ENCODE measurements at places on chromosomes 16 and 17.

- DNase-seq, result no peak
Measured at GRCh38 chr16:19417640-19418039, at the start of gene TMC5. Gene TMC5 (plus strand): TSS chr16:19417883. CDS start chr16:19440039, 22,156 bp downstream.

DNA sequence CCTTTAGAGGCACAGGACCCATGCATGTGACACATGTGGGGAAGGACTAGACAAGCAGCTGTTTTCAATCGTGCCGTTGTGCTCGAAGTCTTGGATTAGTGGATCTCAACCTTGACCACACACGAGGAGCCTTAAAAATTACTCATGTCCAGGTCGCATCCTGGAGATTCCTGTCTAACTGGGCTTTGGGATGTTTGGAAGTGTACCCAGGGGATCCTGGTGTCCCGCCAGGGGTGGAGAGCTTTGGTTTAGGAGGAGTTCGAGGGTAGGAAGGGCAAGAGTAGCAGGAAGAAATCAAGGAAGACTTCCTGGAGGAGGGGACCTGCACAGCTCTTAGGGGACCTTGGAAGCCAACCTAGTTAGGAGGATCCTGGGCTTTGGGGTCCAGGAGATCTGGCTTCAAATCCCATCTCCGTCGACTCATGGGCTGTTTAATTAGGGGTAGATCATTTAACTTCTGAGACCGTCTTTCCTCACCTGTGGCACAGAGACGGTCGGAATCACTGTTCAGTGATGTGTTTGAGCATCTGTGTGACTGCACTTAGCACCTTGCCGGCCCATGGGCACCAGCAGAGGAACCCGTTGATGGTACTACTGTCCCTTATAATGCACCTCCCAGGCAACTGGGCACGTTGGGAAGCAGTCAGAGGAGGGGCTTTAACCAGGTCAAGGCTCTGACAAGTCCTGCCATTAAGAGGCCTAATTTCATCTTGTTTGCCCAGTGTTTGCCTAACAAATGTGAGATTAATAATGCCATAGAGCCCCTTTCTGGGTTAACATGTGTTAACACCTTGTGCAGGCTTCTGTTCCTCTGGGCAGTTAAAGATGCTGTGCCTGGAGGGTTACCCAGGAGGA is 102.0 kb upstream of the PLCG2 start:
- DNase-seq, result no peak

DNA sequence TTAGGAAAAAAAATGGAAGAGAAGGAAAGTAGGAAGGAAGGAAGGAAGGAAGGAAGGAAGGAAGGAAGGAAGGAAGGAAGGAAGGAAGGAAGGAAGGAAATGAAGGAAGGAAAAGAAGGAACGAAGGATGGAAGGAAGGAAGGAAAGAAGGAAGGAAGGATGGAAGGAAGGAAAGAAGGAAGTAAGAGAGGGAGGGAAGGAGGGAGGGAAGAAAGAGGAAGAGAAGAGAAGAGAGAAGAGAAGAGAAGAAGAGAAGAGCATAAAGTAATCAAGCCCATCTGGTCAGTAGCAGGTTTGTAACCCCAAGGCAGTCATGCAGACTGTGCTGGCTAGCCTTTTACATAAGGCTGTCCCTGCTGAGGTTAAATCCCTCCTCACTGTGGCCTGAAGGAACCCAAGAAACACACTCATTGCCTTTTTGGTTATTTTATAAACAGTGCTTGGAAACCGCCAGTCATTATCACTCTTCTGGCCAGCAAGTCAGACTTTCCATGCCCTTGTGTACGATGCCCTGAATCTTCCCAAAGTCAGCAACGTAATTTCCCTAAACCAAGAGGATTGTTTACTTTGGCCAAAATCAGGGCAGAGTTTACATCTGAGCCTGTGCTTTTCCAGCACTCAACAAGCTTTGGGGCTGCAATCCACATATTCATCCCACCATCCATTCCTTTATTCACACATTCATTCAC is 409.6 kb upstream of the MAF start:
- no peak for DNase-seq

DNA sequence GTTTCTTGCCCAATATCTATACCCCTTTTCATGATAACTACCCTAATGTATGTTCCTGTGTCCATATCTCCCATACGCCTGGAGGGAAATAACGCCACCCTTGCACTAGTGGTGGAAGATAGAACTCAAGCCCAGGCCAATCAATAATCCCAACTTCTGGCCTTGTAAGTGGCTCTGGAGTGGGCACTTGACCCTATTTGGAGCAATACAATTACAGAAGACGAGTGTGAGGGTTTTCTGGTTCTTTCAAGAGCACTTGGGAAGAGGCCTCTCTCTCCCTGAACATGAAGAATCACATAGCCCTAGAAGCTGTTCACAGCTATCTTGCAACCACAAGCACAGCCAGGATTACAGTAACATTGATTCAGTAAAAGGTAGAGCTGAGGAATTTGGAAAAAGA is 217.9 kb downstream of the RAB11FIP4 start:
- DNase-seq, result no peak

- no peak for DNase-seq
Measured at GRCh38 chr17:77829843-77830799, 128.4 kb upstream of the TNRC6C start.

- DNase-seq, result no peak
Measured at GRCh38 chr16:68980695-68981315, 124.6 kb upstream of the HAS3 start.

DNA sequence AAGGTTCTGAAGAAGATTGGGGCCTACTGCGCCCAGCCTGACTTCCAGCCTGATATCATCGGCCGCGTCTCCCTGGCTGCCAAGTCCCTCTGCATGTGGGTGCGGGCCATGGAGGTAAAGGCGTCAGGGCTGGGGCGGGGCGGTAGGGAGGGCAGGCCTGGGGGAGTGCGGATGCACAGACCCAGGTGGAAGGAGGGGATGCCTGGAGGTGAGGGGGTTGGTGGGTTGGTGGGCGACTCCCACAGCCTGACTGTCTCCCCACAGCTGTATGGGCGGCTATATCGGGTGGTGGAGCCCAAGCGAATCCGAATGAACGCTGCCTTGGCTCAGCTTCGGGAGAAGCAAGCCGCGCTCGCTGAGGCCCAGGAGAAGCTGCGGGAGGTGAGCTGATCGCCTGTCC is 26.8 kb upstream of the KDM6B start:
- no peak for DNase-seq

- no peak for DNase-seq
Measured at GRCh38 chr17:21249920-21250703, 3.1 kb downstream of the NATD1 start.

- no peak for DNase-seq
Measured at GRCh38 chr16:9980981-9981380, 201.2 kb downstream of the GRIN2A start.

DNA sequence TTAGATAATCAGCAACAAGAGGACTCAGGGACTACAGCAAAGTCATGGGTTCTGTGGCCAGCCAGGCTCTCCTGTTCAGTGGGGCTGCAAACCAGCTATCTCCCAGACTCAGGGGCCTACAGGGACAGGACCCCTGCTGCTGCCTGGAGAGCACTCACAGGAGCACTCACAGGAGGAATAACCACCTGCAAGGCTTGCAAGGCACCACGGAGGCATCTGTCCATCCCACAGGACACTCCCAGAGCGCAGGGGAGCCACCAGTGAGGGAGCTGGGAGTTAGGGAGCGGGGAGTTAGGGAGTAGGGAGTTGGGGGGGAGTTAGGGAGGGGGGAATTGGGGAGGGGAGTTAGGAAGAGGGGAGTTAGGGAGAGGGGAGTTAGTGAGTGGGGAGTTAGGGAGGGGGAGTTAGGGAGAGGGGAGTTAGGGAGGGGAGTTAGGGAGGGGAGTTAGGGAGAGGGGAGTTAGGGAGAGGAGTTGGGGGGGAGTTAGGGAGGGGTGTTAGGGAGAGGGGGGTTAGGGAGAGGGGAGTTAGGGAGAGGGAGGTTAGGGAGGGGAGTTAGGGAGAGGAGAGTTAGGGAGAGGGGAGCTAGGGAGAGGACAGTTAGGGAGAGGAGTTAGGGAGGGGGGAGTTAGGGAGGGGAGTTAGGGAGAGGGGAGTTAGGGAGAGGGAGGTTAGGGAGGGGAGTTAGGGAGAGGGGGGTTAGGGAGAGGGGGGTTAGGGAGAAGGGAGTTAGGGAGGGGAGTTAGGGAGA is 5.7 kb downstream of the CANT1 start:
- DNase-seq, result no peak

GRCh38 chr17:13351046-13351445 is 250.7 kb downstream of the HS3ST3A1 start:
- no peak for DNase-seq

DNA sequence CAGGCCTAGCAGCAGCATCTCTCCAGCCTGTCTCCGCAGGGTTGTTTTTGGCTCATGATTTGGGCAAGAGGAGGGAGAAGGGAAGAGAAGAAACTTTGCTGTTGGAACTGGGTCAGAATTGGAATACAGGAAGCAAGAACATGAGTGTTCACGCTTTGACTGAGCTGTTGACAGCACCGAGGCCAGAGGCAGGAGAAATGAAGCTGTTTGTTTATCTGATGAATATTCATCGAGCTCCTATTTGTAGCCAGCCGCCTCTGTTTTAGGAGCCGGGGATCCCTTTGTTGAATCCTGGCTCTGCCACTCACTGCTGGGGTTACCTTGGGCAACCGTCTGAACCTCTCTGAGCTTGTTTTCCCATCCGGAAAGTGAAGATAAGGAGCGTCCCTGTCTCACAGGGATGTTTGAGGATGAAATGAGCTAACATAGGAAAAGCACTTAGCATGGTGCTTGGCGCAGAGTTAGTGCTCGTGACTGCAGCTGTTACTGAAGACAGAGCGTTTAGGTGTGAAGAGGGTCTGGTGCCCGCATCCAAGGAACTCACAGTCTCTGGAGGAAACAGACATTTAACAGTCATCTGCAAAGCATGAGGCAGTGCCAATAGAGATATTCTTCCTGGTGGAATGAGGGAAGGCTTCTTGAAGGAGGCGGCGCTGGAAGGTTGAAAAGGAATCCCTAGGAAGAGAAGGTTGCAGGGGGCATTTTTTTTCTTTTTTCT is 29.2 kb downstream of the RAP1GAP2 start:
- DNase-seq, result no peak

GRCh38 chr17:78925662-78926555 is 722 bp upstream of the TIMP2 start:
- no peak for DNase-seq

GRCh38 chr17:64519601-64520000 is 12.8 kb downstream of the CEP95 start:
- DNase-seq, result no peak

- DNase-seq, result no peak
Measured at GRCh38 chr16:51723036-51723724, 572.1 kb upstream of the SALL1 start.

Data from stimulated activated CD4-positive, alpha-beta T cell treated with anti-CD3 and anti-CD28 coated beads, Interleukin-1b, Interleukin-23, amount 100 ng/mL, for 4 hours (primary cell).